LHCN-M2 (cell line): ENCODE measurements at places on chromosomes 1 and 21. TPM values are rescaled to one million over a fixed set of nuclear protein-coding genes. Genes with fewer than 3 reads are reported as not detected.

Gene KLHDC8A
- total RNA-seq, result not detected in 2 replicates

Gene CAMK2N1
- 31.2 and 34.0 TPM in 2 replicates for total RNA-seq

DNA sequence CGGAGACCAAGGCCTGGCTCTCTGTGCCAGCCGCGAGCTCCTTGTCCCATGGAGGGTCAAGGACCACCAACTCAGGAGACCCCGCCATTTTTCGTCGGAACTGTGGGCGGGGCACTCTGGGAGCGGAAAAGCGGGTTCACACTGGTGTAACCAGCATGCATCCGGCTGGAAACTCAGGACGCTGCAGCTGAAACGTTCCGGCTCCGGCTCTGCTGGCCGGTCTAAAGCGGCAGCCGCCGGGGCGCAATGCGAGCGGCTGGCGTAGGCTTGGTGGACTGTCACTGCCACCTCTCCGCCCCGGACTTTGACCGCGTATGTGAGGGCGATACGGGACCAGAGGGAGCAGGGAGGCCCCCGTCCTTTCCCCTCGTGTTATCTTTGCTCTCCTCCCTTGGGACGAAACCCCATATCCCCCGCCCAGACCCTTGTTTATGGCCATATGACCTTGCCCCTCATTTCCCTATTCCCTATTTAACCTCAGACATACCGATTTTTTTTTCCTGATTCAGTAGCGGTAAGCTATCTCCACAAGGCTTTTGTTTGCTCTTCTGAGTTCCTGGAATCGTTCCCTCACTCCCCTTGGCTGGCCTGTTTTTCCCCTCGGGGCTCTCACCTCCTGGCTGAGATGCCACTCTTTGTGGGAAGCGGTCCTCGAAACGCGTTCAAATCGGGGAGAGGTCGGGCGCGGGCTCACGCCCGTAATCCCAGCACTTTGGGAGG is at the start of the genes NSL1 and TATDN3:
Gene NSL1, minus strand, starts transcription at position 102 of the 720 bp plus-strand sequence. Its CDS starts 14 bp downstream, at position 88.
Gene TATDN3, plus strand, starts transcription at position 219 of the 720 bp plus-strand sequence. Its CDS starts 28 bp downstream, at position 247.
- peak; percentile 92 for DNase-seq

GRCh38 chr1:194252199-194252598 is 1065.8 kb upstream of the B3GALT2 start:
- DNase-seq, result no peak

GRCh38 chr1:92961896-92962752 is 862 bp upstream of the DIPK1A start:
- DNase-seq, result peak; percentile 91

DNA sequence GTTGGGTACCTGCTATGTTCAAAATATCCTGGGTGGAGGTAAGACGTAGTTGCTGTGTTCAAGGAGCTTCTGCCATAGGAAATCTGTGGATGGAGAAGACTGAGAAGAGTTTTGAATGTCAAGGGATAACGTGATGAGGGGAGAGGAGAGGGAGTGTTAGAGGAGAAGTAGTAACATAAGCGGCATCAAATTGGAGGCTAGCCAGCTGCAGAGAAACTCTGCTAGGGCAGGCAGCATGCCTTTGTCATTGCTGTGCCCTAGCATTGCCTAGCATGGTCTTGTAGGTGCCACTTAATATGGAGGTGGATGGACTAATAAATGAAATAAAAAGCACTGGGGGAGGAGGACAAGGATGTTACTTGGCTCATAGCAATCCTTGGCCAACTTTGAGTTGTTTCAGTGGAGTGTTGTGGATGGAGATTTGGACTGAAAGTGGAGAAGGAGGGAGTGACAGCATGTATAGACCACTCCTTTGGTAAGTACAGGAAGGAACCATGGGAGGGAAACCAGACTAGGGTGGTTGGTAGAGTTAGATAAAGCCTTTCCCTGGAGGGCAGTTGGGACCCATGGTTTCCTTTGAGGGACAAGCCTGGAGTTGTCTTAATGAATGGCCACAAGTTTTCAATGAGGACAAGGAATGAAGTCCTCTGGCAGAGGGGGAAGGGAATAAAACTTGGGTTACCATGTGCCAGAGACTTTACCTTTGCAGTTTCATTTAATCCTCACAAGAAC is 6.3 kb downstream of the VANGL1 start:
- DNase-seq, result no peak
